ENCODE measurements at places on chromosomes 11 and 22. TPM values are rescaled to one million over a fixed set of nuclear protein-coding genes. Genes with fewer than 3 reads are reported as not detected.

TIMM10B gene
- 48.0 TPM for total RNA-seq

DNA sequence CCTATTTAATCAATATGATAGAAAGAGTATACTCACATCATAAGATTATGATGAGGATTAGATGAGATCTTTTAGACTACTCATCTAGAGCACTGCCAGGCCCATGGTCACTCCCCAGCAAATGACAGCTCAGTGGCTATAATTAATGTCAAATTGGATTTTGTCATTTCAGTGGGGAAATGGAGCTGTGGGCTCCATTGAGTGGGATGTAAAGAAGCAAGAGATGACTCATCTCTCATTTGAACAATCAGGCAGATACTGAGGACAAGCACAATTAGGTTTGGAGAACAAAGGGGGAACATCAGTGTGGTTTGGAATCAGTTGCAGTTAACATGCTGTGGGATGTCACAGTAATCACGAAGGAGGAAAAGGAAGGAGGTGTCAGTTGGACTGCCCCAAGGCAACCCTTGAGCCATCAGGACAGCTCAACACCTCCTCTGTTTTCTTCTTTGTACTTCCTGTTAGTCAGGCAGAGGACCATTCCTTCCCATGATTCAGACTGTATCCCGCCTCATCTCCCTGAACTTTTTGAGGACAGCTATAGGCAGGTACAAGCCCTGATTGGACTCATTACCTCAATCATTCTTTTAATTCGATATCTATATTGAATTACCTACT is 473.7 kb upstream of the ISX start:
- DNase-seq = no peak
- no peak overlapping the region for H3K4me3 ChIP-seq
- H3K36me3 ChIP-seq = no peaks in the 10 kb centered on the region
- H3K4me1 ChIP-seq = no peaks in the 10 kb centered on the region

- peaks cover 4% of the 10 kb centered on the region for H3K36me3 ChIP-seq
- no peak overlapping the region for H3K27ac ChIP-seq
- no peak for DNase-seq
Measured at GRCh38 chr22:37940698-37941376, 12.6 kb downstream of the C22orf23 start.

DNA sequence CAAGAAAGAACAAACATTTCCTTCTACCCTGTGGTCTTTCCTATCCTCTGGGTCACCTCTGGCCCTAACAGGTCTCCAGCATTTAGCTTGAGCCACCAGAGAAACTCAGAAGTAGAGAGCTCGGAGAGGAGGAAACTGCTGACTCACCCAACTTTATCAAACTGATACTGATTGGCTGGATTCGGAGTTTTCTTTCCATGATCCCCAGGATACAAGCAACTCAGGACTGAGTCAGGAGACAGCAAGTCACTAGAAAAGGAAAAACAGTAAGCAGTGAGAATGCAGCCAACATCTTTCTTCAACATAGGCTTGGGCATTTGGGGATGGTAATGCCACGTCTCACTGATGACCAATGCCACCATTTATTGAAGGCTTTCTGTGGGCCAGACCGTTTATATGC is 32.7 kb downstream of the THOC5 start:
- H3K27ac ChIP-seq = no peak overlapping the region
- no peaks in the 10 kb centered on the region for H3K27me3 ChIP-seq
- peaks cover 9% of the 10 kb centered on the region for H3K36me3 ChIP-seq
- no peak for DNase-seq
- no peak overlapping the region for H3K4me3 ChIP-seq

GRCh38 chr22:39219071-39220039 is 25.4 kb downstream of the PDGFB start:
- H3K27me3 ChIP-seq = no peaks in the 10 kb centered on the region
- H3K4me3 ChIP-seq = no peak overlapping the region
- no peak overlapping the region for H3K27ac ChIP-seq

HSCB gene
- 15.6 TPM for total RNA-seq

BARX2 gene
- total RNA-seq = 19.0 TPM

MMP11 gene
- total RNA-seq = 4.5 TPM

DNA sequence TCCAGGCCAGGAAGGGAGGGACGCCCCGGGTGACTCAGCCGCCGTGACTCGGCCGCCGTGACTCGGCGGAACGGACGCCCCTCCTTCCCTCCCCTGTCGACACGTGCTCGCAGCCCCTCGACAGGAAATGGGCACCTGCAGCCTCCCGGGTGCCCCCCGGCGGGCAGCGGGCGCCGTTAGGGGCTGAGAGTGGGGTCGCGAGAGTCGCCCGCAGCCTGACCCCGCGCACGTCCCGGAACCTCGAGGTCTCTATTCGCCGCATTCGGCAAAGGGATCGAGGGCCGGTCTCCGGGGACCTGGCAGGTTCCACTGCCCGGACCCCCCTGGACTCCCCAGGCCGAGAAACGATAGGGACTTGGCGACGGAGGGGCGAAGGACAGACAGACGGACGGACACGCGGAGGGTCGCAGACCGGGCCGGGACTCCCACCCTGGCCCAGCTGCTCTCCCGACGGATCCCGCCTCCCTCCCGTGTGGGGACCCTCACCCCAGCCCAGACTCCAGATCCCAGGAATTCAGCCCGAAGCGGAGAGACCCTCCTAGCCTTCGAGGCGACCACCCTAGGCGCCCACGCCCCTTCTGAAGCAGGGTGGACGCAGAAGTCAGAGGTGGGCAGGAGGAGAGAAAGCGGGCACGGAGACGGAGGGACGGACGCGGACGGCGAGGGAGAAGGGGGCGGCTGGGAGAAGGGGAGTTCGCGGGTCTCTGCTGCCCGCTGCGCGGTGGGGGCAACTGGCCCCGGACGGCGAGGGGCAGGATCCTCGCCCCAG is 648 bp downstream of the FOSL1 start:
- no peaks in the 10 kb centered on the region for H3K36me3 ChIP-seq
- peak overlapping the region; percentile 34 for H3K27ac ChIP-seq
- H3K27me3 ChIP-seq = no peaks in the 10 kb centered on the region
- peaks cover 9% of the 10 kb centered on the region for H3K4me1 ChIP-seq
- peak; percentile 57 for DNase-seq

GRCh38 chr22:44247346-44247745 is 65.4 kb downstream of the SHISAL1 start:
- H3K36me3 ChIP-seq = no peaks in the 10 kb centered on the region
- no peak for DNase-seq
- no peak overlapping the region for H3K4me3 ChIP-seq
- H3K27me3 ChIP-seq = no peaks in the 10 kb centered on the region
- H3K27ac ChIP-seq = no peak overlapping the region

Measured in colonic mucosa (tissue), 4 donors.